Activated naive CD8-positive, alpha-beta T cell treated with anti-CD3 and anti-CD28 coated beads, Interleukin-2, amount 10 ng/mL, durations not matched to agents 7 days and 5 days (primary cell): ENCODE measurements at places on chromosomes 3 and 15. TPM values are rescaled to one million over a fixed set of nuclear protein-coding genes. Genes with fewer than 3 reads are reported as not detected.

GRCh38 chr3:85167576-85167975 lies 208.8 kb downstream of the CADM2 start:
- DNase-seq, result no peak

DNA sequence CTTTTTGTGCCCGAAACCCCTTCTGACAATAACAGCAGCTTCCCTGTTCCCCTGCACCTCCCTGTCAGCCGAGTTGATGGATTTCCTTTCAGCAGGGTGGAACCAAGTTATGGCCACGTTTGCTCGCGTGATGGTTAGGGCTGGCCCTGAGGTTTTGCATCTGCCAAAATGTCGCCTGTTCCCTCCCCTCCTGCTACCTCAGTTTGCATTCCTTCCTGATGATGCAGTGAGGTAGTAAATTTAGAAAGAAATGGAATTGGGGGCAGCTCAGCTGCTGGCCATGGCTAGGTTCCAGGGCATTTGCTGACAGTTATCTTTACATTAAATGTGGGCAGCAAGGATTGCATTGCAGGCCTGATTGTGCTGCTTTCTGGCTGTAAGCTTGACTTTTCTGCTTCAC lies 13.2 kb downstream of the LIMD1 start:
- DNase-seq, result no peak

GRCh38 chr3:37494216-37494615 lies 319.8 kb upstream of the LRRFIP2 start:
- DNase-seq, result no peak

DNA sequence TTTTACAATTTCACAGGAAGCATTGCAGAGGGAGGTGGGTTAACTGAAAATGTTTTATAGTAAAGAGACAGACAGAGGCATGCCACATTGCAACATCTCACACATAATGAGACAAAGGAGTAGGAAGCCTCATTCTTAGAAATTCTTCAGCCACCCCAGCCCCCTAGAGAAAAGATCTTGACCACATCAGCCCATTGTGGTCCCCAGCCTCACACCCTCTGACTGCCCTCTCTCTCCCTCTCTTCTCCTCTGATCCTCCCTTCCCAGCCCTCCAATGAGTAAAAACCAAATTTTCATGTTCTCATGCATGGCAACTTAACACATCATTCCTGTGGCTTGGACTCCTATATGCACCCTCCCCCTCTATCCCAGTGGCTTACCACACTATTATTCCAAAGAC lies 174.1 kb downstream of the UACA start:
- no peak for DNase-seq

GRCh38 chr3:6542795-6543194 lies 318.1 kb upstream of the GRM7 start:
- no peak for DNase-seq

Gene SACM1L
- total RNA-seq, result 91.6 TPM

Gene GOLGA6C
- total RNA-seq, result not detected

Gene USP3
- total RNA-seq, result 83.1 TPM

Gene SNURF
- total RNA-seq, result 21.6 TPM
